GDM1 (cell line): ENCODE measurements at places on chromosomes 6 and 20.

- DNase-seq, result no peak
Observed at GRCh38 chr6:26309731-26310142, 55.3 kb upstream of the BTN3A2 start.

- no peak for DNase-seq
Observed at GRCh38 chr20:840858-841567, 7.5 kb downstream of the FAM110A start.

GRCh38 chr6:149313861-149314260 lies 3.7 kb upstream of the TAB2 start:
- DNase-seq, result no peak

DNA sequence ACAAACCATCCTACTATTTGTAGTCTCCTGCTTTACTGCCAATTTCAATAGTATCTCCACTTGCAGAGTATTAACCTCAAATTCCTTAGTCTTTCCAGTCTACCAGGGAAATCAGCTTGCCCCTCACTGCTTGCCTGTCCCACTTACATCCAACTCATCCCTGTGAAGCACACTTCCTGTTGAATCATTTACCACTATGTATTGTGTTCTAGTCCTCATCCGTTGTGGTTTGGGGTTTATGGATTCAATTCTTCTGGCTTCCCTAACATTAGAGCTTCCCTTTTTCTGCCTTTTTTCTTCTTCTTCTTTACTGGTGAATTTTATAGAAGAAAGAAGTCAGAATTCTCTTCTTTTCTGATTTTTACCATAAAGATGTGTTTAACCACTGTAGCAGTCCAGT lies 5.1 kb upstream of the TXLNB start:
- peak; percentile 62 for DNase-seq

DNA sequence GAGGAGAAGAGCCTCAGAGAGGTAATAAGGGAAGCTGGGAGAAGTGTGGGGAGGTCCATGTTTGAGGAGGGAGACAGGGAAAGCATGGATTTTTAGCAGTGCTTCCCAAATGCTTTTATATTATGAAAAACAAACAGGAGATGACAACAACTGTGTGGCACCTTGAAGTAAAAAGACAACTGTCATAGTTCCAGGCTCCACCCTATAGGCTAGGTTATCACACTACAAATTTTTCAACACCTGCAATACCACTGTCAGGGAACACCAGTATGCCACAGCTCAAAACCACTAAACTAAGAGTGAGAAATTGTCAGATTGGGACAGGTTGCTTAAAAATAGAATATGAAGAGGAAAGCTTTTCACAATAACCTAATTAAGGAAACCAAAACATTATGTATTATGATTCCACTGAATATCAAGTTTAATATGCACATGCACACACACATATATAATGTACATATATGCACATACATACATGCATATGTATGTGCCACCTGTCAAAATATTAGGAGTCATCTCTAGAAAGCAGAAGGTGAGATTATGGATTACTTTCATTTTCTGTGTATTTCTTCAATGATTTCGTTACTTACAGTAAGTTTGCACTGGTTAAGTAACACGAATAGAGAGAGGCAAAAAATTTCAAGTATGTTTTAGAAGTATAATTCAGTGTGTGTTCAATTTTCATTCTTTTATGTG lies 261.2 kb downstream of the PTPRK start:
- no peak for DNase-seq

DNA sequence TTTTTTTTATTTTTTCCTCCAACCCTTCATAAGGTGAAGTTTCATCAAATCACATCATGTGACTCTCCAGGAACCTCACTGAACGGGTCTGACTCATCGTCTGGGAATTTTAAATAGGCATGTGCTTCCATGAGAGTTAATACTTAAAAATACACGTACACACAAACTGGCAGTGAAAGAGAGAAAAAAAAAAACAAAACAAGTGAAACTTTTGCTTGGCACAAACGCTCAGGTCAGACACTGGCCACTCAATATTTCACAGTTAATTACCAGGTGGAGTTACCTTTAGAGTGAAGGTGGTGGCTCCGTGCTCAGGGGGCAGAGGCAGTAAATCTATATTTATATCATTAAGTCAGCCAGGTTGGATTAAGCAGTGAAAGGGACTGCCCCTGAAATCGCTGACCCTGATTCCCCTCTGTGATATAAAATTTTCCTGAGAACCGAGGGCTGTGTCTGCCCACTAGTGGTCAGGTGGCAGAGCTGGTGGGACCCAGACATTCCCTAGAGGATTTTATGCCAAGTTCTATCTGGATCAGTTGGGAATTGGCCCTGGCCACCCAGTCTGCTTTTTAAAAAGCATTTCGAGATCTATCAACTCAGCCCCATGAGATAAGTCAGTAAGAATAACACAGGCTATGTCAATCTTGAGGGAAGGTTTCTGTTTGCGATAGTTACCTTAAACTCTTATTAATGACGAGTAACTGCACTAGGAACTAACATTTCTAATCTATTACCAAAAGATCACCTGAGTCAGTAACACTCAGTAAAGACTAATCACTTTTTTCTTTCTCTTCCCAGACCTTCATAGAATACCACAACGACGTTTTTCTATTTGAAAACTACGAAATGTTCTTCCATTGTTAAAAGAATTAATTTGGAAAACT lies 259.1 kb downstream of the HDGFL1 start:
- peak; percentile 1 for DNase-seq

DNA sequence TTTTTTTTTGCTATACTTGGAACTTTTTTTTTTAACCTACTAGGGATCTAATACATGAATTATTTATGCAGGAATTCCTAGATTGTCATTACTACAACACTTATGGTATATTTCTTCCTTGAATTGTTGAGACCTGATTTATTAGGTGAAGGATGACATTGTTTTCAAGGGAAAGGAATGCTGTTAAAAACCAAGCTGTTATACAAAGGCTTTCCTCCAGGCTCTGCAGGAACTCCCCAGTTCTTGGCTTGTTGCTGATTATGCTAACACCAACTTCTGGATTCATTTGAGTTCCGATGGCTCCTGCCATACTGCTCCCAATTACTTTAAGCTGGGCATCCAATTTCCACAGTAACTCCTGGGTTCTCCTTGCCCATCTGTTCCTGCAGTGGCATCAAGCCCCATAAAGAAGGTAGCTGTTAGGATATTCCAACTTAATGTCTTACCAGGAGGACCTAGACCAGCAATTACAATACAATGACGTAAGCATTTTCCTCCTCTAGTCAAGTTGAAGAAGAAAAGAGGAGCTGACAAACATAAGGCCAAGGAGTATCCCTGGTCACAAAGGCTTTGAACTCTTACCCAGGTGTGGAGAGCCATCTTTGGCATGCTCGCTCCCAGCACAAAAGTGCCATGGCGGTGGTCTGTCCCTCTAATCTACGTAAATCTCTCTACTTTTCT lies 215.9 kb upstream of the AGPAT4 start:
- DNase-seq, result no peak

DNA sequence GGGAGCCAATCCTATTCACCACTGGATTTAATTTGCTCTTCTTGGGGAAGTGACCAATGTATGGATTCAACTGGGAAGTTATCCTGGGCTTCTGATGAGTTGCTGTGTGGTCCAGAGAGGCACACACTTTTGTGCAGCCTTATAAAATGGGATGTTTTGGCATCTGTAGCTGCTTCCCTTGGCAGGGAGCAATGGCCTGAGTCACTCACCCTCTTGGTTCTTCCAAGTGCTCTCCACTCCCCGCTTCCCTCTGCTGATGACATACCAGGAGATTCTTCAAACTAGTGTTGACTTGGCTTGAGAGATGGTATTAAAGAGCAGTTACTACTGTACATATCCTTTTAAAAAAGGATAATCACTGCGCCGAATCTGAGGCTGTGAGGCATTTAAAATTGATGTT lies 105.8 kb downstream of the JARID2 start:
- DNase-seq, result no peak

DNA sequence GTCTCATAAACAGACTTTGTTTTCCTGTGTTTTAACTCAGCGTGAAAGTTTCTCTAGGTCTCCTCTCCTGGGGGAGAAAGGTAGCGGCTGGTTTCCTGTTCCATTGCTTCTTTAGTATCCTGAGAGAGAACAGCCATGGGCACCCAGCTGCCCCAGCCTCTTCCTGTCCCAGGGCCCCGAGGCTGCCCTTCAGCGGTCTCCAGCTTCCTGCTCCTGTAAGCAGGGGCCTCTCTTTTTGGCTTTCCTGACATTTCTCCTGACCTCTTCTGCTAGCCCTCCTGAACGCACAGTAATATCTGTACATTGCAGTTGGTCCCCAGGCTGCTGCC lies 2.4 kb upstream of the SSTR4 start:
- no peak for DNase-seq

GRCh38 chr6:157592541-157592940 lies 211.6 kb downstream of the ZDHHC14 start:
- DNase-seq, result no peak

DNA sequence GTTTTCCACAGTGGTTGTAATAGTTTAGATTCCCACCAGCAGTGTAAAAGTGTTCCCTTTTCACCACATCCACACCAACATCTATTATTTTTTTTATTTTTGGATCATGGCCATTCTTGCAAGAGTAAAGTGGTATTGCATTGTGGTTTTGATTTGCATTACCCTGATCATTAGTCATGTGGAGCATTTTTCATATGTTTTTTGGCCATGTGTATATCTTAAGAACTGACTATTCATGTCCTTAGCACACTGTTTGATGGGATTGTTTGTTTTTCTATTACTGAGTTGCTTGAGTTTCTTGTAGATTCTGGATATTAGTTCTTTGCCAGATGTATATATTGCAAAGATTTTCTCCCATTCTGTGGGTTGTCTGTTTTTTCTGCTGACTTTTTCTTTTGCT lies 820.1 kb downstream of the TENT5A start:
- DNase-seq, result no peak

GRCh38 chr20:52047811-52048764 lies 143.5 kb downstream of the ZFP64 start:
- no peak for DNase-seq

DNA sequence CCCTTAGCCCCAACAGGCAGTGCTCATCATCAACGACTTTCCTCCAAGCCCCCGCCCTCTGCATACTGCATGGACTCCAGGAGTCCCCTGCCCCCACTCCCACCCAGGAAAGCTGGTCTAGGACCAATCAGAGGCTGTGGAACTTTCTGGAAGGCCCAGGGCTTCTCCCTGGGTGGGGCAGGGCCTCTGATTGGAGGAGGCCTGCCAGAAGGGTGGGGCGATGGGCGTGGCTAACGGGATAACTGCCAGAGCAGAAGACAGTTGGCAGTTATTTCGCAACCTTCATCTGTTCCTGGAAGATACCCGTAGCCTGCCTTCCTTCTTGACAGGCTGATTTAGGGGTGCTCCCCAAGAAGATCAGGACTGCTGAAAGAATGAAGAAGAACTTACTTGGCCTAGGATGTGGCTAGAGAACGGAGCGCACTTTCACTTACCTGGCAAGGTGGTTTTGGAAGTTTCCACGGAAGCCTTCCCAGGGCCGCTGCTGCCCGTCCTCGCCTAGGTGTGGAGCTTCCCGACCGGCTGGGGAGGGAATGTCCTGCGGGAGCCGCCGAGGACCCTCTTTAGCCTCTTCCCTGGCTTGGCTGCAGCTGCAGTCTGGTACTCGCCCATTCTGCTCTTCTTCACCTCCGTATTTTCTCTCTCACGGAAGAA lies 209.0 kb downstream of the LRFN2 start:
- DNase-seq, result no peak

- DNase-seq, result no peak
Observed at GRCh38 chr6:140858381-140858971, 1274.2 kb upstream of the GJE1 start.

DNA sequence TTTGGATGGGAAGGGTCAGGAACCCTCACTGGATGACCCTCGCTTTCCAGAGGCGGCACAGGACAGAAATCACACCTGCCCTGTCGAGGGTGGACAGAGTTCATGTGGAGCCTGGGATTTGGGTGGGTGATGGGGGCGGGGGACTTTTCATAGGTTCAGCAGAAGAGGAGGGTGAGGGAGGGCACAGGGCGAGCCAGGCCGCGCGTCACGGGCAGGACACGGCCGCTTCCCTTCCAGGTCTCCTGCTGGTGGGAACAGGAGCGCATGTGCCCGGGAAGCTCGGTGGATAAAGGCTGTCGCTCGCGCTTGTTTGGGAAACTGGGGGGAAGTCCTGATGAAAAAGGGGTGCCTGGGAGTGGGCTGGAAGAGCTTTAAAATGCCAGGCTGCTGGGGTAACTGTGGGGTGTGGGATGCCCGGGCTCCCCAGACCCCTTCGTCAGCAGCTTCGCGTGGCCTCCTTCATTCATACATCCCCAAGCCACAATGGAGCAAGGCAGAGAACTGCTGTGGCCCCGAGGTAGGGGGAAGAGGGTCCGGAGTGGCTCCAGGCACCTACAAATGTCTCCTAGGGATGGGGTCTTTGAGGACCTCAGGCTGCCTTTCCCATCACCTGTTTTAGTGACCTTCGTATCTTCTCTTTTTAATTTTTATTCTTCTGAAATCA lies 102.2 kb downstream of the DACT2 start:
- DNase-seq, result no peak

DNA sequence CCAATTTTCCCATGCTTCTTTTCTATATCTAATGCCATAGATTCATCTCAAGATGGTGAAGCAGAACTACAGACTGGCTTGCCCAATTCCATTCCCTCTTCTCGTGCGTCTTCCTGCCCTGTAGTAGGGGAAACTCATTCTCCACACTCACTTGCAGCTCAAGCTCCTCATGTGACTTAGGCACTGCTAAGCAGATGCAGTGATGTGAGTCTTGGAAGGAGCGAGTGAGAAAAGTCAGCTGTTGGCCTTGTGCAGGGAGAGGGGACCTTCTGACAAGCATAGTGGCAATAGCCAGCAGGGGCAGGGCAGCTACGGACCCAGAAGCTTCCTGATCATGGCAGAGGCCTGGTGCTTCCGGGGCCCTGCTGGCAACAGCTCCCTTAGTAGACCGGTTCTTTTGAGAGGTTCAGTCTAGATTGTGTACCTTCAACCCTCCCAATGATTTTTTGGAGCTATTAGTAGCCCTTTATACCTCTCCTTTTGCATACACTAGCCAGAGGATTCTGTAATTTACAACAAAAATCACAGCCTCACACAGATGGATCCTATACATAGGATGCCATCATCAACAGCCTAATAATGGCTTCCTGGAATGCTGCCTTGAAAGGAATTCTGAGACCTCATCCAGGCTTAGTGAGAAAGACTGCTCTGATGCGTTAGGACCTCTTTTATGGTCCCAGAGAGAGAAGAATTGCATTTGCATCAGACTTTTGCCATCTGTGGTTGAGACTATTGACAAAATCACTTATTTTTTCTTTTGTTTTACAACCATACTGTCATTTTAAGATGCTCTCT lies 121.5 kb upstream of the RIPOR2 start:
- DNase-seq, result no peak

DNA sequence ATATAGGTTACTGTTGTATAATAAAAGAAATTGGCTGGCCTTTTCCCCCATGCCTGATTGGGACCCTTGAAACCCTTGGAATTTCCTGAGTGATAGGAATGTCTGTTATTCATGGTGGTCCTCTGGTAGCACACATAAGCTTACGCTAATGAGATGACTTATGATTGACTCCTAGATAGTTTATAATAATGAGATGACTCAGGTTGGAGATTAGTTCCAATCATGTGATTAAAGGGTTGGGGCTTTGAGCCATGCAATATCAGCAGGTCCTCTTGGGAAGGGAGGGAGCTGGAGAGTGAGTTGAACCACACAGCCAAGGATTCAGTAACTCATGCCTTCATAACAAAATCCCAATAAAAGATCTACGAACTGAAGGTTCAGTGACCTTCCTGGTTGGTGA lies 407.6 kb upstream of the MANEA start:
- DNase-seq, result no peak

- DNase-seq, result peak; percentile 90
Observed at GRCh38 chr6:33585403-33586107, 5.5 kb upstream of the BAK1 start.

GRCh38 chr6:5525209-5525608 lies 263.9 kb downstream of the FARS2 start:
- DNase-seq, result no peak

GRCh38 chr20:48687117-48687800 lies 140.5 kb downstream of the PREX1 start:
- DNase-seq, result no peak
